ENCODE measurements at places on chromosomes 4 and X.
A peak's percentile ranks its signal among the peaks of the same experiment; 100 is the strongest.

DNA sequence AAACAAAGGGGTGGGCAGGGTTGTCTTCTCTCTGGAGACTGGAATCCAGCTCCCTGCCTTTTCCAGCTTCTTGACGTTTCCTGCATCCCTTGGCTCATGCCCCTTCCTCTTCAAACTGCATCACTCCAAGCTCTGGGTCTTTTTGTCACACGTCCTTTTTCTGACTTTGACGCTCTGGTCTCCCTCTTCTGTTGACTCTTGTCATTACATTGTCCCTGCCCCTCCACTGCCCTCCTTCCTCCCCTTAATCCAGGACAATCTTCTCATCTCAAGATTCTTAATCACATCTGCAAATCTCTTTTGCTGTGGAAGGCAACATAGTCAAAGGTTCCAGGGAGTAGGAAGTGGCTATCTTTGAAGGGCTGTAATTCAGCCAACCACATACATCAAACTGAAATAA lies 178.3 kb downstream of the TMA16 start:
- no peak overlapping the region for H3K27ac ChIP-seq
- no peaks in the 10 kb centered on the region for H3K27me3 ChIP-seq
- H3K4me3 ChIP-seq = no peak overlapping the region
- DNase-seq = no peak

DNA sequence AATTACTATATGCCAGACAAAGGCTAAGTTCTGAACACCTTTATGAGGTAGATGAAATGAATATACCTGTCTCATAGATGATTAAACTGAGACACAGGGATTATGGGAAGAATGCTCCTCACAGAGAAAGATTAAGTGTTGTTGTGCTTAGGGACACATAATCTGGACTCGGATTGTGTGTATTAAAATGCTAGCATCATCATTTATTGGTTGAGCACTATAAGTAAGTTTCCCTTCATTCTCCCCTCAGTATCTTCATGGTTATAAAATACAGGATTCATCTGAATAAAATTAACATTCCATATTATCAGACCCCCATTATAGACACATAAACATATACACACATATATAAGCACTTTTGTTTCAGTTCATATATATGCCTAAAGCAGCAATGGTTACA lies 463.5 kb downstream of the PPP4R3C start:
- H3K27ac ChIP-seq = no peak overlapping the region
- H3K4me3 ChIP-seq = no peak overlapping the region

DNA sequence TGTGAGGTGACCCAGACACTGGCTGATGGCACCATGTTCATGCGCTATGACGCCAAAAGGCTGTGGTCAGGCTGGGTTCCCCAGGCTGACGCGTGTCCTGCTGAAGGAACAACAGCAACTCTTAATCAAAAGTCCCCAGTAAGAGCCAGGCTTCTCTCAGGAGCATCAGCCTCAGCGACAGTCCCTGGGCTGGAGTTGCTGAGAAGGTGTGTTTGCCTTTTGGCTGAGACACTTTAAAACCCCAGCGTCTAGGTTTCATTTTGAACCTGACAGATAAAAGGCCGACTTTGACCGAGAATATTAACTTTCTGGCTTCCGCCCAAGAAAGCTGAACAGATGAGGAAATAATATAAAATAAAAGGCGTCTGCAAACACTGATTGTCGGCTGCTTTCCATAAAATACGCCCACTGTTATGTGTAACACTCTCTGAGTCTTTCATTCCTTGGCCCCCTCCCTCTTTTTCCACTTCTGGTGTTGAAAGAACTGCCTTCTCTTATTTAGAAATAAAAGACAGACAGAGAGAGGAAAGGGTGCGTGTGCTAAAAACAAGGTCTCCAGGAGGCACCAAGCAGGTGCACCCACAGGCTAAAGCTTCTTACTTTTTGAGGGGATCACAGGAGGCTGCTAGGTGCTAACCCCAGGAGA lies 373.6 kb downstream of the MID1IP1 start:
- H3K27me3 ChIP-seq = peaks cover 11% of the 10 kb centered on the region
- peaks cover 19% of the 10 kb centered on the region for H3K4me1 ChIP-seq
- H3K27ac ChIP-seq = no peak overlapping the region
- H3K4me3 ChIP-seq = no peak overlapping the region
- H3K36me3 ChIP-seq = no peaks in the 10 kb centered on the region

- peaks cover 83% of the 10 kb centered on the region for H3K36me3 ChIP-seq
- no peak for DNase-seq
- no peak overlapping the region for H3K4me3 ChIP-seq
- peaks cover 3% of the 10 kb centered on the region for H3K27me3 ChIP-seq
These were observed 83.0 kb downstream of the TNIP2 start for GRCh38 chr4:2673157-2673556.

- H3K4me3 ChIP-seq = no peak overlapping the region
- peaks cover 16% of the 10 kb centered on the region for H3K4me1 ChIP-seq
- H3K27me3 ChIP-seq = no peaks in the 10 kb centered on the region
- DNase-seq = no peak
- no peaks in the 10 kb centered on the region for H3K36me3 ChIP-seq
These were observed 121.8 kb upstream of the AP1S2 start for GRCh38 chrX:15976396-15976795.

- peaks cover 39% of the 10 kb centered on the region for H3K4me1 ChIP-seq
- no peaks in the 10 kb centered on the region for H3K36me3 ChIP-seq
- H3K4me3 ChIP-seq = peak overlapping the region; percentile 95
These were observed 112.7 kb downstream of the DHX15 start for GRCh38 chr4:24471486-24472160.

GRCh38 chr4:92234393-92235176 lies 69.2 kb upstream of the GRID2 start:
- no peaks in the 10 kb centered on the region for H3K27me3 ChIP-seq
- H3K4me3 ChIP-seq = no peak overlapping the region
- no peak for DNase-seq
- no peaks in the 10 kb centered on the region for H3K4me1 ChIP-seq
- H3K36me3 ChIP-seq = no peaks in the 10 kb centered on the region

GRCh38 chr4:3440979-3441500 lies 728 bp upstream of the HGFAC start:
- no peak overlapping the region for H3K4me3 ChIP-seq
- H3K27me3 ChIP-seq = no peaks in the 10 kb centered on the region
- no peak overlapping the region for H3K27ac ChIP-seq
- no peak for DNase-seq
- no peaks in the 10 kb centered on the region for H3K4me1 ChIP-seq
- no peaks in the 10 kb centered on the region for H3K36me3 ChIP-seq

- H3K27ac ChIP-seq = no peak overlapping the region
- no peak overlapping the region for H3K4me3 ChIP-seq
- no peaks in the 10 kb centered on the region for H3K27me3 ChIP-seq
- H3K4me1 ChIP-seq = peaks cover 21% of the 10 kb centered on the region
- DNase-seq = no peak
These were observed 211.0 kb downstream of the DCLK2 start for GRCh38 chr4:150289198-150289597.

- H3K4me1 ChIP-seq = peaks cover 14% of the 10 kb centered on the region
- H3K4me3 ChIP-seq = no peak overlapping the region
- no peaks in the 10 kb centered on the region for H3K27me3 ChIP-seq
- H3K27ac ChIP-seq = no peak overlapping the region
- peaks cover 18% of the 10 kb centered on the region for H3K36me3 ChIP-seq
These were observed 424.5 kb upstream of the CTSO start for GRCh38 chr4:156378033-156378665.

- H3K27me3 ChIP-seq = peaks cover 5% of the 10 kb centered on the region
- H3K4me3 ChIP-seq = peak overlapping the region; percentile 99
- H3K36me3 ChIP-seq = peaks cover 87% of the 10 kb centered on the region
- H3K27ac ChIP-seq = peak overlapping the region; percentile 39
- no peak for DNase-seq
These were observed 5.1 kb downstream of the UBA1 start for GRCh38 chrX:47198687-47199080.

- no peak for DNase-seq
- H3K27me3 ChIP-seq = no peaks in the 10 kb centered on the region
- peak overlapping the region; percentile 64 for H3K27ac ChIP-seq
- peaks cover 37% of the 10 kb centered on the region for H3K4me1 ChIP-seq
- H3K4me3 ChIP-seq = no peak overlapping the region
These were observed 202.7 kb downstream of the SPRY1 start for GRCh38 chr4:123599061-123599919.

DNA sequence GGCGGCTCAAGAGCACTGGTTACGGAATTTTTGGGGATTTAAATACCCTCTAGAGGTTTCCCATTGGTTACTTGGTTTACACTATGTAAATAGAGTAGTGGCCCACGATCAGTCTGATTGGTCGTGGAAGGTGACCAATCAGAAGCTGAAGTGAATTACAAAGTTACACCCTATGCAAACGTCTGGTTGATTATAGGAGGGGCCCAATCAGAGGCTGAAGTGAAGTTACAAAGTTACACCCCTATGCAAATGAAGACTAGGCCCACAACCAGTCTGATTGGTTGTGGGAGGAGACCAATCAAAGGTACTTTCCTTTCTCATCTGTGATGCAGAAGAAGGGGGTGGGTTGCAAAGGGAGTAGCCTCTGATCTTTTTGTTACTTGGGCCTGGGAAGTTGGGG lies 45.1 kb upstream of the HSD17B10 start:
- H3K4me1 ChIP-seq = peaks cover 4% of the 10 kb centered on the region
- no peaks in the 10 kb centered on the region for H3K36me3 ChIP-seq
- no peak overlapping the region for H3K4me3 ChIP-seq
- DNase-seq = no peak
- H3K27me3 ChIP-seq = peaks cover 15% of the 10 kb centered on the region

DNA sequence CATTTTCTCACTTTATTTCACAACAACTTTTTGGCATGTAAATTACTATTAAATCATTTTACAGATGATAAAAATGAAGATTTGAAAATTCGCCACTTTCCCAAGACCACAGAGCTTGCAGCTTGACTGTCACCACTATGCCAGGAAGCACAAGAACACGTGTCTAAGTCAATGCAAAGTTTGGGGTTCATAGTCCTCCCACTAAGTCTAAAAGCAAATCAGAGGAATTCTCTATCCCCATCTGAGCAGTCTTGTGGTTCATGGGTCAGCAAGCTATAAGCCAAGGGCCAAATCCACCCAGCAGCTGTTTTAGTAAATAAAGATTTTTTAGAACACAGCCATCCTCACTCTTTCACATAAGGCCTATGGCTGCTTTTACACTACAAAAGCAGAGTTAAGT lies 833.3 kb upstream of the INTU start:
- no peaks in the 10 kb centered on the region for H3K4me1 ChIP-seq
- DNase-seq = no peak
- no peaks in the 10 kb centered on the region for H3K27me3 ChIP-seq
- no peak overlapping the region for H3K4me3 ChIP-seq
- H3K27ac ChIP-seq = no peak overlapping the region

DNA sequence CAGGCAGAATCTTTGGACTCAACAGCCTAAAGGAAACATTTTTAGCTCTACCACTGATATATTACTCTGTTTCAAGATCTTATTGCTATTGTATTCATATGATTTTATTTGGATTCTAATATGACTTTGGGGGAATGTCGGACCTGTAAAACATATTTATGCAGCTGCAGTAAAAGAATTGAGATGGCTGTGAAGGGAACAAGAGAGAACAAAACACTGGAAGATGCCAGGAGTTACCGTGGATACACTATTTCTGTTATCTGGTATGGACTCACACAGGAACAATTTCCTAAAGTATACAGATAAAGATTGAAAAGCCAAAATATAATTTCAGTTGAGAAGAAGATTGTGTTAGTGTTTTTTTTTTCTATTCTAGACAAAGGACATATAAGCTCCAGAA lies 113.0 kb upstream of the DCLK2 start:
- H3K36me3 ChIP-seq = no peaks in the 10 kb centered on the region
- H3K4me3 ChIP-seq = no peak overlapping the region
- no peak for DNase-seq
- peaks cover 4% of the 10 kb centered on the region for H3K4me1 ChIP-seq
- H3K27me3 ChIP-seq = no peaks in the 10 kb centered on the region

DNA sequence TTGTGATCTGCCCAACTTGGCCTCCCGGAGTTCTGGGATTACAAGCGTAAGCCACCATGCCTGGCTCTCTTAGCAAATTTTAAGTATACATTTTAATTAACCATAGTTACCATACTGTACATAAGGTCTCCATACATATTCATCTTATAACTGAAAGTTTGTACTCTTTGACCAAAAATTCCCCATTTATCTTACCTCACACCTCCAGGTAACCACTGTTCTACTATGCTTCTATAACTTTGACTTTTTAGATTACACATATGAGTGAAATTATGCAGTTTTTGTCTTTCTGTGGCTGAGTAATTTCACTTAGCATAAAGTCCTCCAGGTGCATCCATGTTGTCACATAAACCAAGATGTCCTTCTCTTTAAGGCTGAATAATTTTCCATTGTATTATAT lies 17.4 kb downstream of the C4orf51 start:
- H3K4me3 ChIP-seq = no peak overlapping the region
- no peaks in the 10 kb centered on the region for H3K4me1 ChIP-seq
- H3K27me3 ChIP-seq = peaks cover 7% of the 10 kb centered on the region
- DNase-seq = no peak
- H3K27ac ChIP-seq = no peak overlapping the region
- peaks cover 12% of the 10 kb centered on the region for H3K36me3 ChIP-seq

- no peak for DNase-seq
- H3K27me3 ChIP-seq = no peaks in the 10 kb centered on the region
- no peaks in the 10 kb centered on the region for H3K4me1 ChIP-seq
- H3K27ac ChIP-seq = no peak overlapping the region
- peaks cover 97% of the 10 kb centered on the region for H3K36me3 ChIP-seq
These were observed 30.4 kb downstream of the SMAD1 start for GRCh38 chr4:145511913-145512522.

GRCh38 chr4:65880594-65880993 lies 210.3 kb upstream of the EPHA5 start:
- H3K36me3 ChIP-seq = no peaks in the 10 kb centered on the region
- H3K27ac ChIP-seq = no peak overlapping the region
- H3K27me3 ChIP-seq = no peaks in the 10 kb centered on the region
- no peak overlapping the region for H3K4me3 ChIP-seq
- H3K4me1 ChIP-seq = no peaks in the 10 kb centered on the region

- H3K27ac ChIP-seq = no peak overlapping the region
- H3K4me3 ChIP-seq = no peak overlapping the region
- H3K36me3 ChIP-seq = no peaks in the 10 kb centered on the region
- H3K27me3 ChIP-seq = peaks cover 13% of the 10 kb centered on the region
These were observed 14.9 kb upstream of the IL3RA start for GRCh38 chrX:1321674-1322073.

DNA sequence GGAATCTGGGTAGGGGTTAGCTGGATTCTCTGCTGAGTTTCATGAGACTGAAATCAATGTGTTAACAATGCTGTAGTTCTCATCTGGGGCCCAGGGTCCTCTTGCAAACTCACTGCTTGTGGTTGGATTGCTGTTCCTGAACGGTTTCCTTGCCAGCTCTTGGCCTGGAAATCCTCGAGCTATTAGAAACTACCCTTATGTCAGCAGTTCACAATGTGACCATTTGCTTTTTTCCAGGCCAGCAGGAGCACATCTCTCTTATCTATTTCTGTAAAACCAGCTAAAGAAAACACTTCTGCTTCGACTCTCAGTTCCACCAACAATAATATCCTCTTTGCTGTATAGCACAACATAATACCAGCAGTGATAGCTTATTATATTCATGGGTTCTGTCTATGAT lies 140.1 kb upstream of the TRAM1L1 start:
- no peak overlapping the region for H3K27ac ChIP-seq
- H3K4me1 ChIP-seq = no peaks in the 10 kb centered on the region
- no peaks in the 10 kb centered on the region for H3K36me3 ChIP-seq
